ENCODE measurements at places on chromosomes 4 and X.

DNA sequence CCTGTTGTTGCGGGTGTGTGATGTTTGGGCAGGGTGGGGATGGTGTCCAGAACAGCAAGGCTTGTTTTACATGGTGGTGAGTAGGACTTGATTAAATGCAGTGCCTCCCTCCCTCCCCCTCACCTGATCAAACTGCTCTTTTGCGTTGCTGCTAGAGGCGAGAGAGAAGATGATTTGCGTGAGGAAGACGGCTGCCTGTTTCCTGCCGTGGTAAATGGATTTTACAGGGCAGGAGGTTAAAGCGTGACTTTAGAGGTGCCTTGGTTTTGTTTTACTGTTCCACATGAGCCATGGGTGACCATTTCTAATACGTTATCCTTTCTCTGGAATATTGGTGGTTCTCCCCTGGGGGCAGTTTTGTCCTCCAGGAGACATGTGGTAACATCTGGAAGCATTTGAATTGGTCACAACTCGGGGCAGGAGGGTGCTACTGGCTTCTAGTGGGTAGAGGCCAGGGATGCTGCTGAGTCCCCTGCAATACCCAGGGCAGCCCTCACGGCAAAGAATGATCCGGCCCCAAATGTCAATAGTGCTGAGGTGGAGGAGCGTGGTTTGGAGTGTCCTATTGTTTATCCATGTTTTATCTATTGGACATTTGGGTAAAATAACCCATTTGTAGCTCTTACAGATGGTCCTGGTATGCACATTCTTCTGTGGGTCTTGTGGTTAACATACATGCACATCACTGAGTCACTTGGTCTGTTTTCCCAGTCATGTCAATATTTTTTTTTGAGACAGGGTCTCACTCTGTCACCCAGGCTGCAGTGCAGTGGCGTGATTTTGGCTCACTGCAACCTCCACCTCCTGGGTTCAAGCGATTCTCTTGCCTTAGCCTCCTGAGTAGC lies 73.7 kb downstream of the SHROOM2 start:
- no peak for DNase-seq

- DNase-seq = no peak
Observed at GRCh38 chrX:13719192-13719856, 15.1 kb downstream of the TRAPPC2 start.

DNA sequence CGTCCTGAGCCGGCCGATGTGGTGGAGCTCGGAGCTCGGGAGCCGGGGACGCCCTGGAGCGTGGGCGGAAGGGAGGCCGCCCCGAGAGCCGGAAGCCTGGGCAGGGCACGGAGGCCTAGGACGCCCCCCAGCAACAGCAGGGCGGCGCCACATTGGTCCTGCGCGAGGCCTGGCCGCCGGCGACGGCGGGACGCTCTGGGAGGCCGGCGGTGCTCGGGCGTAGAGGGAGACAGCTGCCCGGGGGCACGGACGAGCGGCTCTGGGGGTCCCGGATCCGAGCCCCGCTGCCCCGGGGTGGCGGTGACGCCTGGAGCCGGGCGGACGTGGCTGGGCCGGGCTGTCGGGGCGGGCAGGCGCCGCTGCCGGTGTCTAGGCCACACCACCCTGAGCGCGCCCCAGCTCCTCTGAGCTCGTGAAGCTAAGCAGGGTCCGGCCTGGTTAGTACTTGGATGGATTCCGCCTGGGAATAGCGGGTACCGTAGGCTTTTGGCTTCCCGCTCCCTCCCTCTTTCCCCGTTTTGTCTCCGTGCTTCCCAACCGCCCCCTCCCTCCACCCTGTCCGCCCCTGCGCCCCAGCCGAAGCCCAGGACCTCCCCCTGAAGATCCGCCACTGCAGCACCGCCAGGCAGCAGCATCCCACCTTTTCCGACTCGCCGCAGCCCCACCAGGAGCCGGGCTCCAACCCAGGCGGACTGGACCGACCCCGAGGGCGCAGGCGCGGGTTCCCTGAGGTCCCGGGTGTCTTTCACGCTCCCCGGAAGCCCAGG lies 12.1 kb downstream of the FRG2 start:
- DNase-seq = no peak

GRCh38 chr4:98199247-98199646 lies 56.0 kb upstream of the STPG2 start:
- DNase-seq = no peak

DNA sequence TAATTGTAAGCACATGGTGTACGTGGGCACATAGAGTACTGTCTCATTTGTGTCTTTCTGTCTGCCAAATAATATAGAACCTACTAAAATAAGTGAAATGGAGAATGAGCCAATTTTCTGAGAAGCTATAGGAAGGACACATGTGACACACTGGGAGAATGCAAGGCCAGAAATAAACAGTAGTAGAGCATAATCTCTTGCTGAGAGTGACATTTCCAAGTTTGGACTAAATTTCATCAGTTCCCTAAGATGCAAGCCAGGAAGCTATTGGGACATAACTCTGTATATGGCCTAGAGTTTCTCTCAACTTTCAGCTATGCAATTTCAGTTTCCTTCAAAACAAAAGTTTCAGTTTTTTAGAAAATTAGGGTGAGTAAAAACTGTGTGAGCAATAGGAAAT lies 638.7 kb downstream of the PCDH18 start:
- DNase-seq = no peak

DNA sequence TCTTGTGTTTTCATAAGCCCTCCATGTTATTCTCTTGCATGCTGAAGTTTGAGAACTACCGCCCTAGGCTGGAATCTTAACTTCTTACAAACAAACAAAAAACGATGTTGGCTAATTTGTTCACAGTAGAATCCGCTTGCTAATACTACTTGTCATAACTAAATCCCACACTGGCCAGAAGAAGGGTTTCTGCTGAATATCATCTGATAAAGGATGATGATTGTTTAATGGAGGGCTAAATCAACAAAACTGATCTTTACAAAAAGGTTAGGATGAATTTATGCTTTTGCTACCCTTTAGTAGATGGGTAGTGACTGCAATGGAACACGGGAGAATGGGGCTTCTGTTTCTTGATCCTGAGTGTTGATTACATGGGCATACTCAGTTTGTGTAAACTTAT lies 42.3 kb downstream of the SPATA4 start:
- no peak for DNase-seq

GRCh38 chrX:130984782-130985181 lies 73.4 kb upstream of the ARHGAP36 start:
- no peak for DNase-seq

GRCh38 chrX:70052895-70053615 lies 3.3 kb upstream of the AWAT2 start:
- no peak for DNase-seq

- no peak for DNase-seq
Observed at GRCh38 chr4:166460769-166461550, 587.9 kb downstream of the TLL1 start.

- DNase-seq = no peak
Observed at GRCh38 chr4:103306870-103307375, 108.8 kb upstream of the CENPE start.

DNA sequence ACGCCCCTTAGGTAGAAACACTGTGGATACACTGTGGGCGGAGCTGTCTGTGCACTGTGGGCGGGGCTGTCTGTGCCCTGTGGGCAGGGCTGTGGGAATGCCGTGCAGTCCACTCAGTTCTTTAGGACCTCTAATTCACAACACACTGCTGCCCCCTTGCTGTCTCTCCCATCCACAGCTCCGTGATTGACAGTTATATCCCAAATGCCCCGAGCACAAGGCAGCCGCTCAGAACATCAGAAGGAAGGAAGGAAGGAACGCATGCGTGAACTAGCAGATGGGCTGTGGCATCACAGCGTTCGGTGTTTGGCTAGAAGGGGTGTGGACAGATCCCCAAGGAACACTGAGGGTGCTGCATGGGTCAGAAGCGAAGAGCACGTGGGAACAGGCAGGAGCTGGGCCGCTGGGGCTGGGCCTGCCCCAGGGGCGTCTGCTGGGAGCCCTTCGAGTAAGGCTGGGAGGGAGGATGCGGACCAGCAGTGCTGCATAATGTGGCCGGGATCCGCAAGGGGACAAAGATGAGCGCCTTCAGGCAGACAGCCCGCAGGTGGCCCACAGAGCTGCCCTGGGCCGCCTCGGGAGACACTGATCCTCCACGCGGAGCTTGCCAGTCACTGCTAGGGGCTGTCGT lies 29.8 kb downstream of the ACOX3 start:
- DNase-seq = no peak

DNA sequence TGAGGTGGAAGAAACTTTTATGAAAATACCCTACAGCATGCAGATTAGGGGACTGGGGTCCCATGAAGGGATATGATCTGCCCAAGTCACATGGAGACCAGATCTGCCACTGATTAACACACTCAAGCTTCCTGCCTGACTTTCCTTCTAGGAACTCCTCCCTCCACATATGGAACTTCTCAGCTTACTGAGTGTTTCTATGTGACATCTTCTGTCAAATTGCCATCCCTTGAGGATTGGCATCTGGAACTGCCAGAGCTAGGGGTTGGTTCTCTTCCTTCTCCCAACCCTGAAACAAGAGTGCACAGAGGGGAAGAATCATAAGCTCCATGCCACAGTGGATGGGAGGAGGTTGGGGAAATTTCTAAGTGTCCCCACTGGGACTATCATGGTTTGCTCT lies 150.6 kb upstream of the MBNL3 start:
- DNase-seq = no peak

DNA sequence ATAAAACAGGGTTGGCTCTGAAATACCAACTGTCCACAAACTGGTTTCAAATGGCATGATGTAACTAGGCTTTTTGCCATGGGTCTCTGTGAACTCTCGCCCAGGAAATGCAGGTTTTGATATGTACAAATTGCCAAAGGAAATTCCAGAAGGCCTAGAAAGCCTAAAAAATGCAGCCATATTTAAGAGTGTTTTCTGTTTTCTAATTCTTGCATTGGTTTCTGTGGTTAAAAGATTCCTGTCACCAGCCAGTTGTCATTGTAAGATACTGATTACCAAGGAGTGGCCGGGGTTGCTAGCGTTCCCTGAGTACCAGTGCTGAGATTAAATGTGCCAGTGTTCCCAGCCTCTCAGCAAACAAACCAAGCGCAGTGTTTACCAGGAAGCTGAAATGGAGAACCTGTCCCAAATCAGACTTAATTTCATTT lies 53.9 kb upstream of the SORBS2 start:
- no peak for DNase-seq

DNA sequence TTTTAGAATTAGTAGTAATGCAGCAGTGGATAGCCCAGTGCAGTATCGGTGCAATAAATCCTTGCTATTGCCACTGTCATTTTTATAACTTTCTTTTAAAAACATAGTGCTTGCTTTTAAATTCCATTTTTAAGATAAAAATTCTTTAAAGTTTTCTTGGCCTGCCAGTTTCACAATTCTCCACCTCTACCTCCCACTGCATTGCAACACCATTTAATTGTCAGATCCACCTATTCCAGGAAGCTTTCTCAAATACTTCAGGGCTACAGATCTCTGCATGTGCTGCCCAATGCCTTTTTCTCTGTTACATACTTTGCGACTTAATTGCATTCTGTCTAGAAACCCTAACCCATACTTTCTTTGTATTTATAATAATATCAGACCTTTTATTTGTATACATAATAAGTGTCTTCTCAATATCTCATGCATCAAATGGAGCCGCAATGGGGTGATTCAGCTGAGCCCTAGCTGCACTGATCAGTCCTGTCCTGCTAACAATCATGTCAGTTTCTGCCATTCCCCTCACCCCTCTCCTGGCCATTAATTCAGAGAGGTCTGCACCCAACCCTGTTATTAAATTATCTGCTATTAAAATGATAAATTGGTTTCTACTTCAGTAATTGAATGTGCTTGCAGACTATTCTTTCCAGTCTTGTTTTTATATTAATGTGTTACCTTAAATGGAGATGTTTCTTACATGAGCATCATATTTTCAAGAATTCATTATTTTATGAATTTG lies 193.1 kb downstream of the SLIT2 start:
- DNase-seq = no peak

GRCh38 chrX:84735025-84735424 lies 232.8 kb upstream of the HDX start:
- DNase-seq = no peak

DNA sequence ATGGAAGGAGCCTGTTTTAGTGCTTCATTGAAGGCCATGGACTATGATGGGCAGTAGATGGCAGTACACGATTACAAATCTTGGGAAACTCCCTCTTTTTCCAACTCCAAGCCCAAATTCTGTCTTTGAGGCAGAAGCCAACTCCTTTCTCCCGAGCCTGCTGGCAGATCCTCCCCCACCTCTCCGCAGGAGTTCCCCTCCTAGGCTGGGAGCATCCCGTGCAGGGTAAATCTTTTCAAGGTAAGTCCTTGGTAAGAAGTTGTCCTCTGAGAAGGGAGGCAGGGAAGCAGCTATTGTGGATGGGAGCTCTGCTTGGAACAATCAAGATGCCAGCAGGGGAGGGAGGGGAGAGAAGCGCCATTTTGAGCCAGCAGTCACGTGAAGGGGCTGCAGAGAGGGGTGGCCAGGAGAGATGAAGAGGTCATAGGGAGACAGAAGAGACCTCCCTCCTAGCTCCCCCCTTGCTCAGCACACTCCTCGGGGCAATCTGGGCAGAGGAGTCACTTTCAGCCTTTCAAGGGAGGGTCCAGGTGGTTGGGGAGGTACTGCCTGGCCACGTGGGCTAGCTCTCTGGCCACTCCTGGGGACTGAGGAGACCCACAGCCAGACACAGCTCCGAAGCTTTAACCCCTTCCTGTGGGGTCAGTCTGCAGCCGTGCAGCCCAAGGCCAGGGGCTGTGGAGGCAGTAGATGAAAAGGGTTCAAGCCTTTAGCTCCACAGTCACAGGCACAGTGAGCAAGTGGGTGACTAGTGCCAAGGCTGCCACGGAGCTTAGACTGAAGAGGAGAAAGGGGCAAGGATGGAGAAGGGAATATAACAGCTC lies 9.6 kb downstream of the CC2D2A start:
- no peak for DNase-seq

- DNase-seq = no peak
Observed at GRCh38 chr4:149005191-149005590, 563.0 kb upstream of the NR3C2 start.

DNA sequence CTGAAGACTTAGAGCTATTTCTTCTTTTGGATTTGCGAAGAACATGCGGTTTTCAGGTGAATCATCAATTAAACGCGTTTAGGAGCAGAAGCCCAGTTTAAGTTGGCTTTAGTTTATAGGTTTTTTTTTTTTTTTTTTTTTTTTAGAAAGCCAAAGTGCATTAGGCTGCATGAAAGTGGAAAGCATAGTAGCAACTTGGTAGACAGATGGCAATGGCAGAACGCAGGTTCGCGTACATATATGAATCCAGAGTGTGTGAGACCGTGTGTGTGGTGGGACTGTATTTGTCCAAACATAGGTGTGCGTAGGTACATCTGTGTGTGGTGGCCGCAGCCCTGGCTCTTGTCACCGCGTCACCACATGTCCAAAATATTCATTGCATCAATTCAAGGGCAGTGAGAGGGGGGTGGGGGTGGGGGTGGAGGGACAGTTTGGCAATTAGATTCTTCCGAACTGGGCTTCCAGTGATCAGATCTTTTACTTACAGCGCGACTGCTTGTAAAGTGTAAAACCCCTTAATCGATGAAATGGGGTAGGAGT lies 901 bp downstream of the JADE1 start:
- no peak for DNase-seq
